ENCODE measurements at places on chromosomes 5 and 9.

DNA sequence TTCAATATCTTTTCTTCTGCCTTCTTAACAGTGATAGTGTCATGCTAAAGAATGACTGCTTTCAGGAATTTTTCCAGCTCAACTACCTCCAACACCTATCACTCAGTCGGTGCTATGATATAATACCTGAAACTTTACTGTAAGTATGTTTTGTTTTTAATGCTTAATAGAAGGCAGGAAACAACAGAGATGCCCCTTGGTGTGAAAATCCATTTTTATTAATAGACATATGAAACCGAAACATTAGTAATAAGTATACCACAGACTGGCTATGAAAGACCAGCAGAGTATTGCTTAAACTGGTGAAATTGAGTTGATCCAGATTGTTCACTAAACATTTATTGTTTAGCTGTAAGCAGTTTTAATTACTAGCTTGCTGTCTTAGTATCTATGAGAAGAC is 25.2 kb downstream of the SKP2 start:
- no peak for DNase-seq

GRCh38 chr5:178376921-178377582 is 144.4 kb upstream of the PHYKPL start:
- DNase-seq: no peak

- no peak for DNase-seq
Observed at GRCh38 chr5:149271716-149272563, at the start of gene AFAP1L1. Gene AFAP1L1, plus strand, starts transcription at chr5:149271859. Its CDS starts 110 bp downstream, at chr5:149271969.

DNA sequence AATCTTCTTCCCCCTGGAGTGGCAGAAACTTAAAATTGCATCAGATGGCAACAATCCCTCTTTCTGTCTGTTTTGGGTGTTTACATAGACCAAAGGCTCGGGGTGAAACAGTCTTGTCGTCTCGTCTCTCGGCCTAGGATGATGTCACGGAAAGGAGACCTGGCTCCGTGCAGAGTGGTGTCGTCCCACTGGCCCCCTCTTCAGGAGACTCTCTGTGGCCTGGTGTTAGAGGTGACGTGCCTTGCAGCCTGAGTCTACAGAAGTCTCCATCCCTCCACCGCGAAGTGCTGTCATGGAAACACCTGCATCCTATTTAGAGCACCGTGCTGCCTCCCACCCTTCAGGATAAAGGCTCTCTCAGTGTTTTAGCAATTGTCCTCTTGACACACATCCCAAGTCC is 409.7 kb downstream of the IRX1 start:
- no peak for DNase-seq

DNA sequence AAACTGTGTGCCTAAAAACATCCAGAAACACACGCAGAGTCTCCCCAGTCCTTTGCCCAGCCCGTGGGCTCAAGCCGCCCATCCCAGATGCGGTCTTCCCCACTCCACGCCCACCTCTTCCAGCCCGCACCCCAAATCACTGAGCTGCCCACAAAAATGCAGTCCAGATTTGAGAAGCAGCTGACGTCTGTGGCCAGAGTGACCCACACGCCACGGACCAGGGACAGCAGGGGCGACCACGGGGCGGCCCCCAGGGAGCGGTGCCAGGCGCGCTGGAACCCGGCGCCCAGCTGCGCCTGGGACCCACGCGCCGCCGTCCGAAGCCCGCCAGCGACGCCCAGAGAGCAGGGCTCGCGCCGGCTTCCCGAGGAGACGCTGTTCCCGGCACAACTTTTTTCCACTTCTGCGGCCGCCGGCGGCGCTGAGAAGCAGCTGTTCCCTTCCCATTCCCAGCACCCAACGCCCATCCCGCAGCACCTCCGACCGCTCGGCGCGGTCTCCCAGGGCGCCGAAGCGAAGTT is 674 bp downstream of the LHFPL2 start:
- DNase-seq: no peak

- no peak for DNase-seq
Observed at GRCh38 chr9:70761139-70761670, 346.7 kb upstream of the KLF9 start.

GRCh38 chr9:87157366-87158031 is 210.2 kb upstream of the GAS1 start:
- no peak for DNase-seq

DNA sequence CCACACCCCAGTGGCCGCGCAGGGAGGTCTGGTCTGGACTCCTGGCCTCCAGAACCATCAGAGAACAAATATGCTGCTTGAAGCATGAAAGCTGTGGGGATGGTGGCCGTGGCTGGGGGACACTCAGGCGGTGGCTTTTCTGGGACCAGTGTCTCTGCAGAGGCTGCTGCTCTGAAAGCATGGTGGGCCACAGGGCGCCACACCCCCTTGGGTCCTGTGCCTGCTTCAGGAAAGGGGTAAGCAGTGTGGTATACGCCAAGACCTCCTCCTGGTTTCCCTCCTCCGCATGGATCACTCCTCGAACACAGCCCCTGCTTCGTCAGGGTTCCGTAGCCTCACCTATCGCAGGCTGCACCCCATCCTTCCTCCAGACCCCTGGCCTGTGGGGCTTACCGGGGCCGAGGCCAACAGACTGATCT is 19.7 kb upstream of the TERT start:
- no peak for DNase-seq

GRCh38 chr9:124020520-124021384 is 9.2 kb downstream of the LHX2 start:
- DNase-seq: no peak

GRCh38 chr5:5497152-5497788 is 74.8 kb downstream of the ICE1 start:
- DNase-seq: no peak
